Activated naive CD8-positive, alpha-beta T cell treated with anti-CD3 and anti-CD28 coated beads for 36 hours (primary cell): ENCODE measurements at places on chromosomes 7 and 10. TPM values are rescaled to one million over a fixed set of nuclear protein-coding genes. Genes with fewer than 3 reads are reported as not detected.

DNA sequence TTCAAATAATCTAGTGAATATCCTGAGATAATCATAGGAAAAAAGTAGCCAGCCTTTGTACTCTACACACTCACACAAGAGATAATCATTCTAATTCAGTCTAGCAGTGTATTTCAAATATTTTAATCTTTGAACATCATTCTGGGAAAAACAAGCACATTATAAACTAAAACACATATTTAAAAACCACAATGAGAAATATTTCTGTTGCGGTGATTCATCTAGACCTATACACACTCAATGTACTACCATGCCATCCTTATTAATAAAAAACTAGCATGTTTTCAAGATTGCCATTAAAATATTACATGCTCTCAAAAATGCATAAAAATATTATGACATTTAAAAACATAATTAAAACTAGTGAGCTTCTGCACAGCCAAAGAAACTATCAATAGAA, 11.8 kb downstream of the COG5 start:
- H3K27me3 ChIP-seq: no peaks in the 10 kb centered on the region
- H3K4me3 ChIP-seq: no peak overlapping the region
- H3K27ac ChIP-seq: no peak overlapping the region
- peaks cover 61% of the 10 kb centered on the region for H3K36me3 ChIP-seq
- no peak for DNase-seq

DNA sequence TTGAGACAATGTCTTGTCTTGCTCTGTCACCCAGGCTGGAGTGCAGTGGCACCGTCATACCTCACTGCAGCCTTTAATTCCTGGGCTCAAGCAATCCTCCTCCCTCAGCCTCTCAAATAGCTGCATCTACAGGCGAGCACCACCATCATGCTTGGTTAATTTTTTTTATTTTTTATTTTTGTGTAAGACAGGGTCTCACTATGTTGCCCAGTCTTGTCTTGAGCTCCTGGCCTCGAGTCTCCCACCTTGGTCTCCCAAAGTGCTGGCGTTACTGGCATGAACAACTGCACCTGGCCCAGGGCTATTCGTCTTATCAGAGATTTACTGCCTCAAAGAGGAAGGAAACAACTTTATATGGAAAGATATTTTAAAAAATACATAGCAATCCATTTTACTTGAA, 102.8 kb upstream of the NUPR2 start:
- peaks cover 4% of the 10 kb centered on the region for H3K27me3 ChIP-seq
- H3K4me3 ChIP-seq: no peak overlapping the region
- H3K27ac ChIP-seq: no peak overlapping the region
- no peaks in the 10 kb centered on the region for H3K36me3 ChIP-seq
- DNase-seq: no peak

DNA sequence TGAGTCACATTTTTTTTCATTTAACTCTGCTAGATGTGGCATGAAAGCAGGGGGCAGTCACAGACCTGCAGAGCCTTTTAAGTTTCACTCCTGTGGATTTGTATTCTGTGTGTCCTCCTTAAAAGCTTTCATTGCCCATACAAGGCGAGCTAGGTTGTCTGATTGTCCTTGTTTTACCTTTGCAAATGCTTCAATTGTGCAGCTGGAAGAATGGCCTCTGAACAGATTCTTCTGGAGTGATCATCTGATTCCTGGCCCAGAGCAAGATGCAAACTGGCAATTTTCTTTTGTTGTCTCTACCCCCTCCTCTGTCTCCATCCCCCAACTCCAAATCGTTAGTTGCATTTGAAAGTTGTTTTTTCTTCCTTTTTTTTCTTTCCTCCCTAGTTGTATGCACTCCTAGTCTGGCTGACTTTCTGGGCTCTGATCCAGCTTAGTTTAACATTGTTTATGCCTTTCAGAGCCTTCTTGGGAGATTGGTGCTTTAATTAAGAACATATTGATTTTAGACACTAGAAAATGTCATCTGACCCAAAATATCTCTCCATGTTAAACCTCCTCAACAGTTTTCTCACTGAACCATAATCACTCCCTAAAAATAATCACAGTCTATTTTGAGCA, 150.2 kb downstream of the REEP3 start:
- H3K4me3 ChIP-seq: no peak overlapping the region
- no peaks in the 10 kb centered on the region for H3K27me3 ChIP-seq
- H3K36me3 ChIP-seq: no peaks in the 10 kb centered on the region
- no peak overlapping the region for H3K27ac ChIP-seq

The COBL gene
- total RNA-seq: not detected
